ENCODE measurements at places on chromosomes 11 and 22. TPM values are rescaled to one million over a fixed set of nuclear protein-coding genes. Genes with fewer than 3 reads are reported as not detected.

The NECTIN1 gene
- total RNA-seq = 9.7 TPM

The CNIH2 gene
- total RNA-seq = 2.6 TPM

The SMC1B gene
- total RNA-seq = 0.03 TPM

The OLFML1 gene
- total RNA-seq = not detected

The LMF2 gene
- total RNA-seq = 35.7 TPM

The OR52N4 gene
- total RNA-seq = not detected

The GNAZ gene
- total RNA-seq = 2.8 TPM

The SAA2 gene
- total RNA-seq = 0.23 TPM

The KRTAP5-1 gene
- not detected for total RNA-seq

The UBQLN3 gene
- total RNA-seq = not detected

The SCGB1C1 gene
- total RNA-seq = not detected

The CEP57 gene
- 16.7 TPM for total RNA-seq

The PRSS23 gene
- 392 TPM for total RNA-seq

The RTCB gene
- total RNA-seq = 77.7 TPM

The PHLDA2 gene
- total RNA-seq = 105 TPM

The DEFB131B gene
- total RNA-seq = not detected

The ZP1 gene
- total RNA-seq = 0.14 TPM

The OR51B5 gene
- not detected for total RNA-seq

The ENTHD1 gene
- not detected for total RNA-seq

The TP53AIP1 gene
- 0.06 TPM for total RNA-seq

The PI4KA gene
- total RNA-seq = 20.5 TPM

The TYMP gene
- 16.4 TPM for total RNA-seq

The ANGPTL5 gene
- 0.14 TPM for total RNA-seq

The UCP3 gene
- total RNA-seq = 0.89 TPM

The SLC22A9 gene
- total RNA-seq = not detected

The CARNS1 gene
- total RNA-seq = 0.20 TPM

The IGLL5 gene
- total RNA-seq = not detected

The C1QTNF4 gene
- total RNA-seq = 0.21 TPM

The WBP2NL gene
- 0.09 TPM for total RNA-seq

The BTG4 gene
- 0.10 TPM for total RNA-seq

The PARVA gene
- 24.3 TPM for total RNA-seq

The CD3D gene
- total RNA-seq = not detected

The MS4A3 gene
- not detected for total RNA-seq

The USH1C gene
- total RNA-seq = 0.92 TPM

The OR5A1 gene
- not detected for total RNA-seq

The PGR gene
- total RNA-seq = 0.01 TPM

The NCAM1 gene
- 0.03 TPM for total RNA-seq

The DDI1 gene
- not detected for total RNA-seq

The KCNQ1OT1 gene
- total RNA-seq = 0.07 TPM
